Tracheal epithelial cell (primary cell): ENCODE measurements at places on chromosomes 12 and 14. TPM values are rescaled to one million over a fixed set of nuclear protein-coding genes. Genes with fewer than 3 reads are reported as not detected.

The BICDL1 gene
- total RNA-seq = 6.3 and 9.0 TPM in 2 replicates

The FZD10 gene
- total RNA-seq = 0.43 and 1.9 TPM in 2 replicates

The MYRFL gene
- 0.24 TPM in 1 of 2 replicates, not detected in the other for total RNA-seq

The PRB2 gene
- total RNA-seq = not detected in 2 replicates

The PCK2 gene
- 57.1 and 93.8 TPM in 2 replicates for total RNA-seq

The ERP29 gene
- 76.6 and 88.9 TPM in 2 replicates for total RNA-seq
